Activated naive CD8-positive, alpha-beta T cell treated with anti-CD3 and anti-CD28 coated beads for 36 hours (primary cell): ENCODE measurements at places on chromosomes 3 and 15.
A peak's percentile ranks its signal among the peaks of the same experiment; 100 is the strongest.

DNA sequence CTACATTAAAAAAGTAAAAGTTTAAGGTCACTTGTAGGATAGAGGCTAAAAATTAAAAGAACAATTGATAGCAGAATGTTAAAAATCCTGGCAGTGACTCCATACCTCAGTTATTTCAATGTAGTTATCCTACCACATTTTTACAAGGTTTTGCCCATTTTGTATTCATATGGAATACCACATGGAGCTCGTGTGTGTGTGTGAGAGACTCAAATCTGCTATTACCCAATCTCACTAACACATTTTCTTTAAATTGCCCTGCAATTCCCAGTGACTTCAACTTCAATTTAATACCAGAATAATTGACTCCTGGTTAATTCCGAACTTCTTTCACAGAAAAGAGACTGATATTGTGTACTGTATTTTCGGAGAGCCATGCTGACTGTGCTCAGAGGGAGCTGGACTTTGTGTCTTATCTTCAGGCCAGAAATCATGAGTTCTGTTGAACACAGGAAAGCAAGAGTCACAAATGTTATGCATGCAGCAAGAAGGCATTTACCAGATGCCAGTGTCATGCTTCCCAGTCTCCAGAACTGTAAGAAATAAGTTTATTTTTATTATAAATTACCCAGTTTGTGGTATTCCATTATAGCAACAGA, 529.0 kb upstream of the NECTIN3 start:
- DNase-seq, result no peak

GRCh38 chr3:182212479-182213076, 500.9 kb downstream of the SOX2 start:
- DNase-seq, result no peak

- no peak for DNase-seq
Observed at GRCh38 chr15:85414991-85415390, 34.6 kb downstream of the AKAP13 start.

DNA sequence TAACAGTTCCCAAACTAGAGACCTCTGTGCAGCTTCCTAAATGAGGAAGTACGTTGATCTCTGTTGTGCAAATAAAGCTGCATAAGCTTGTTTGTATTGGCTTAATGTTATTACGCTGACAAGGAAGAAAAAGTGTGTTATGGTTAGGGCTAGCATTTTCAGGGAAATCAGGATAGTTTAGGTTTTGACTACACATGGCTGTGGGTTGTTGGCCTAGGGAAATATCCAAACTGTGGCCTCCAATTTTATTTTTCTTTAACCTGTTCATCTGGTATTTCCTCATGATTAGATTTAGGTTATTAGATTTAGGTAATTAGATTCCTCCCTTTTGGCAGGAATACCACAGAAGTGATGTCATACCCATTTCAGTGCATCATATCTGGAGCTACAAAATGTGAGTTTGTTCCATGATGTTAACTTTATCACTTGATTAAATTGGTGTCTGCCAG, 8.7 kb upstream of the MCCC1 start:
- no peak for DNase-seq

GRCh38 chr3:114449271-114450007, 155.6 kb downstream of the TIGIT start:
- no peak for DNase-seq

DNA sequence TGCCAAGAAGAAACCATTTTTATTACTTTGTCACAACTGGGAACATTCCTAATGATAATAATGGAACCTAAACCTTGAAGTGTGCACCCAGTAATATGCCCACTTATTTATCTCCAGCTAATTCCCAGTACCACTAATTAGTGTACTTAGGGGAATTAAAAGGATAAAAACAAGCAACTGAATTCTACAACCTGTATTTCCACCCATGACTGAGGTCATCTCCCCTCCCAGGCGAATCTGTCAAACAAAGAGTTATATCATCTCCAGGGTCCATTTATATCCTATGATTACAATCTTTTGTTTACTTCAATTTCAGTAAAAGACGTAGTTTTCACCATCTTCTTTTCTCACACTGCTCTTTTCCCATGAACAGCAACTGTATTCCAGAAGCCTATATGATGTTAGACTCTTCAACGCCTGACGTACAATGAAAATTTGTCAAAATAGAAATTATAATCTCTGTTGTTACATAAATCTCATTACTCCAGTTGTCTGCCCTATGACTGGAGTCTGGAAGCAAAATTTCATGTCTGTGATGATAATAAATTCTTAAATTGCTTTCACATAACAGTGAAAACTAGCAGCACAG, 177.6 kb downstream of the GOLIM4 start:
- no peak for DNase-seq

DNA sequence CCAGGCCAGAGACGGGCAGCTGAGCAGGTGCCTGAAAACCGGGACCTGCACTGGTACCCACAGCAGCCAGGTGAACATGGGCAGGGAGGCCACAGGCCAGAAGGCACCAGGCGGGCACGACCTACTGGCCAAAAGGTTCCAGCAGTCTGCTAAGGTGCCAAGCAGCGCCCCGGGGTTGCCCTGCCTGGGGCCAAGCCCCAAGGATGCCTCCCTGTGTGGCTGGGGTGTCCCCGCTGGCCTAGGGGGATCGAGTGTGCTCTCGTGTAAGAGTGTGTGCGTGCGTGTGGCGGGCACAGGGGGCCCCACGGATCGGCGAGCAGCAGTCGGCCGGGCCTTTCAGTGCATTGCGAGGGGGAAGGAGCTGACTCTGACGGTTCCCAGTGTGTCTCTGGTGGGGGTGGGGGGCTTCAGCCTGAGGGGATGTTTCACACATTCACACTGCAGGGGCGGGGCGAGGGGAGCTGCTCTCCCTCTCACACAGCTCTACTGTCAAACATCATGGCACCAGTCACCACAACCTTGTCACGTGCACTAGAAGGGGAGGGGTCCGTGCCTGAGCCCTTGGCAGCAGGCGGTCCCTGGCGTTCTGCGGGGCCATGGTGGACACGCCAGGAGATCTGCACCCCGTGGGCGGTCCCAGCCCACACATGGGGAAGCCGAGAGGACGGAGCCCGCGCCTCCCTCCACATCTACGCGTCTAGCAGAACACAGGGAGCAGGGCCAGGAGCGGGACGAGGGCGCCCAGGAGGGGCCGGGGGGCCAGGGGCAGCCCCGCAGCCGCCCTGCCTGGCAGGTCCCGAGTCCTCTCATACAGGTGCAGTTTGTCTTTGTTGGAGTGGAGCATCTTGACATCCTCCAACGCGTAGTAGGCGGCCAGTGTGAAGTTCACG, 44.5 kb downstream of the RGMA start:
- no peak for DNase-seq

- no peak for DNase-seq
Observed at GRCh38 chr3:195282961-195283360, 12.0 kb upstream of the XXYLT1 start.

- no peak for DNase-seq
Observed at GRCh38 chr15:61528581-61528910, 299.4 kb upstream of the RORA start.

DNA sequence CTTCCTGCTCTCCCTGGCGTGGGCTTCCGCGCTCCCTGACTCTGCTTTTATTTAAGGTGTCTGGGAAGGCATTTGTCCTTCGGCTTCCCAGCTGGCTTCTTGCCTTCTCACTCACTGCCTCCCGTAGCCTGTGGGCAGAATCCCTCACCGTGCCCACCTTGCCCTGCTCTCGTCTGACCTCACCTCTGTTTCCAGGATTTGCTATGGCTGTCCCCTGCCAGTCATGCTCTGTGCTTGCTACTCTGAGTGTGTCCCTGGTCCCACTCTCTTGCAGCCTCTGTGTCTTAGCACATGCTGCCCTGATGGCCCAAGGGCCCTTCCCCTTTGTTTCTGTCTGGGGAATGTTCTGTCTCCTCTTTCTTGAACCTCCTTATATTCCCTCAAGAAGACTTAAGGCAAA, 26.2 kb downstream of the LPP start:
- DNase-seq, result no peak

GRCh38 chr3:197878427-197878826, 71.6 kb upstream of the RPL35A start:
- DNase-seq, result peak; percentile 72

DNA sequence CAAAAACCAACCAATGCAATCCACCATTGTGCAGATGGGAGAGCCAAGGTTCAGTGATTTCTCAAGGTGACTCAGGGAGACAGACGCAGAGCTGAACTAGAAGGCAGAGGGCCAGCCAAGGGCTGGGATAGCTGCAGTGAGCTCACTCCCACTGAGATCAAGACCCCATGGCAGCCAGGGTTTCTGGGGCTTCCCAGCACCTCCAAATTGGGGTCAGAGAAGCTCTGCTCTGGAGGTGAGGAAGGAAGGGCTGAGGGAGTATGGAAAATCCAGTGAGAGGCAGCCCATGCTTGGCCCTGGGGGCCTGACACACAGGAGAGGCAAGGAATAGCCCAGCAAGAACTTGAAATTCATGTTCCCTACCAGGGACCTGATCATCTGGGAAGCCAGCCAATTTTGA, 61.0 kb downstream of the ISG20 start:
- DNase-seq, result no peak

- no peak for DNase-seq
Observed at GRCh38 chr3:82224661-82225060, 463.2 kb upstream of the GBE1 start.

GRCh38 chr3:12974819-12975218, 98.4 kb downstream of the IQSEC1 start:
- no peak for DNase-seq

- DNase-seq, result no peak
Observed at GRCh38 chr3:38235466-38235865, 30.1 kb upstream of the SLC22A13 start.

DNA sequence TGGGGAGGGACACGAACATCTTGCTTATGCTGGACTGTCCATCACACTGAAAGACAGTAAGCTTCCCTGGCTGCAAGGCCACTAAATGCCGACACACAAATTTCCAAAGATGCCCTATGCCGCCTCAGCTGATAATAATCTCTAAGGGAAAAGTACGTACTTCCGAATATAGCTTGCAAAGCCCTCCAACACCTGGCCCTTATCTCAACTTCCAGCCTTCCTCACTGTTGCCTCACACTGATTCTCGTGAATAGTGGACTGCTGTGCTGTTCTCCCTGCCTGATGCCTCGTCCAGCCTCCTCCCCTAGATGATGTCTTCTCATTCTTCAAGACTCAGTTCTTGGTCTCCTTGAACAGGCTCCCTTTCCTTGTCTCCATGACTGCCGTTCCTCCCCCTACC, 72.3 kb downstream of the CD47 start:
- DNase-seq, result no peak

- DNase-seq, result no peak
Observed at GRCh38 chr3:68817243-68817642, 115.1 kb downstream of the TAFA4 start.

DNA sequence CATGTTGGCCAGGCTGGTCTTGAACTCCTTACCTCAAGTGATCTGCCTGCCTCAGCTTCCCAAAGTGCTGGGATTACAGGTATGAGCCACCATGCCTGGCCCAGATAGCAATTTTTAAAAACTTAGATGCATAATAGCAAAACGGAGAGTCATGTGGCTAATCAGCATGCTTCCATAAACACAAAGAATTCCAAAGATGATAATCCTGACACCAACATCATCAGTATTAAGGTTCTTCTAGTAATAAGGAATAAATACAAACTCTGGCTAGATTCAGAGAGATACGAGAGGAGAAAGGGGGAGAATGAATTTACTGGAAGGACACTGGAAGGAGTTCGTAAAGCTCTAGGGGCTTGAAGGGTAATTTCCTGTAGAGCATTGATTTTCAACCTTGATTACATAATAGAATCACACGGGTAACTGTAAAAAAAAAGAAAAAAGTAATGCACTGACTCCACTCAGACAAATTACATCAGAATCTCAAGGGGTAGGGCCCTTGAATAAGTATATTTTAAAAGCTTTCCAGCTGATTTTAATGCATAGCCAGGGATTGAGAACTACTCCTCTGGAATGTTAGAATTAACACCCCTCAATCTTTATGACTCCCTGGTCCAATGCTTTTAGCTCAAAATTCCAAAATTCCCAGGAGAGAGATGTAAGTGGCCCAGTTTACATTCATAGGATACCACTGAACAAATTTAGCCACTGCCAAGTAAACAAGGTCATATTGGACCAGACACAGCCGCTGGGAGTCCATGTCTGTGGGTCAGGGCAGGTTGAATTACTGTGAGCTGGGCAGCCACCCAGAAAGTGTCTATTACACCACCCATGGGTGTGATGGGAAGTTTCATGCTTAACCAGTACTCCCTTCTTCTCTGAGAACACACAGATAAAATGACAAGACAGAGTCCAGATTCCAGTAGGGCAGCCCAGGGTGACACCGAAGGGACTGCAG, 243.9 kb downstream of the TBL1XR1 start:
- DNase-seq, result no peak

GRCh38 chr3:15711281-15711680, 86.5 kb downstream of the ANKRD28 start:
- DNase-seq, result no peak

DNA sequence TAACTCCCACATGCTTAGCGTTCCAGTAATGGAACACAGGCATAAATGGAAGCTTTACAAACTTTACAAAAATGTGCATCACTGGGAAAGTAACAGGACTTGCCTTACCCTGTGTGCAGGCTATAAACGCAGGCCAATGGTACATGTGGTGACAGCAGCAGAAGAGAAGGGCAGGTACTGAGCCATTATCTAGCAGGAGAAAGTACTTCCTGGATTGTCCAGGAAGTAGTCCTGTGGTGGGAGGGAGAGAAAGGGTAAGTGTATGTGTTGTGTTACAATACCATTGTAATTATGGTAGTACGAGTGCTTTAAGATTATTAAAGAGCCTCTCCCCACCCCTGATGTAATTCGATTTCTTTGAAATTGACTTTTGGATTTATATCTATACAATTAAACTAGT, 5.3 kb downstream of the ATP1B3 start:
- no peak for DNase-seq

DNA sequence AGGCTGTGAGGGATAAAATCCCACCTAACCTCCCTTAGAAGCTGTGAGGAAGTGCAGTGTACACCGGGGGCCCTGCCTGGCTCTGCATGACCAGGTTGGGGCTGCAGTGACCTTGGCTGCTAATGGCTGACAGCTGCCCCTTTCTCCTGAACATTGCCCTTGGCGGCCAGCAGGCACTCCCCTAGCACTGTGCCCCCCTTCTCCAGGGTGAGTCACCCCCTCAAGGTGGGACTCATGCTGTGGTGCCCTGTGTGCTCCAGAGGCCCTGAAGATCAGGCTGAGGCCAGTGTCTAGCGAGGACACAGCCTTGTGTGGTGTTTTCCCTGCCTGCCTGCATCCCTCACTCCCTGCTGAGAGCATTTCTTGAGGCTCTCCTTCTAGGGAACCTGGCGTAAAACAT, 21.0 kb upstream of the FGD5 start:
- DNase-seq, result no peak

GRCh38 chr15:25185791-25186190, 231.0 kb downstream of the SNRPN start:
- DNase-seq, result no peak

DNA sequence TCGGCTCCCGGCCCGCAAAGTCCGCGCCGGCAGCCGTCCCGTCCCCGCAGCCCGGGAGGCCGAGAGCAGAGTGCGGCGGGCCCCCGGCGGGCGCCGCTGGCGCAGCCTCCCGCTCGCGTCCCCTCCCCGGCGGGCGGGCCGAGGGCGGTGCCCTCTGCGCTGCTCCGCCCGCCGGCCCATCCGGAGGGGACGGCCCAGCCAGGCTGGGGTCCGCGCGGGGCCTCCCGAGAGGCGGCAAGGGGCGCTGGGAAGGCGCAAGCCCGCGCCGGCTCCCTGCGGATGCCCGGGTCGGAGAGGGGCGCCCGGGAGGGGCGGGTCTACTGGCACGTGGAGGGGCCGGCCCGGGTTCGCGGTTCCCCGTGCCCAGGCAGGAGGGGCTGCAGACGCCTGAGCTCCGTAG, at the start of the genes CLCN2 and POLR2H:
Gene CLCN2 (minus strand): TSS at position 74 of the 400 bp plus-strand sequence. CDS start 126 bp downstream, outside the sequence.
Gene POLR2H (plus strand): TSS at position 179 of the 400 bp plus-strand sequence. CDS start 1,783 bp downstream, outside the sequence.
- DNase-seq, result peak; percentile 69
